CMK (cell line): ENCODE measurements at places on chromosomes 1 and 21.

DNA sequence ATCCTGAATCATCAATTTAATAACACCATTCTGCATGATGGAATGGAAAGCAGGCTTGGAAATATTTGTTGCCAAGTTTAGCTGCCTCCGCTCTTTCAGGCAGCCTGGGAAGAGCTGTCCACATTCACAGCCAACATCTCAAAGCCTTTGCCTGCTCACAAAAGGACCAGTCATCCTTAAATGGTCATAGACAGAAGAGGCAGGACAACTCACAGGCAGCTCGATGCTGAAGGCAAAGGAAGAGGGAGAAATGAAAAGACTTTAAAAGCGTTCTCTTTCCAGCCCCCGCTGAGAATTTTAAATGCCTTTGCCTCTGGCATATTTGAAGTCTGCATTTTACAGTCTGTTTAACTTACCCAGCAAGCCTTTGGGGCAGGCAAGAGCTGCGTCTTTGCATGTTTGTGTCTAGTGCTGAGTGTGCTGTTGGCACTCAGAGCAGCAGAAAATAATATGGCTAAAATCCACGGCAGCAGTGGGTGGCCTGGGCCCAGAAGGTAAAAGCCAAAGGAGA is 68.9 kb downstream of the NMNAT2 start:
- no peak for DNase-seq

DNA sequence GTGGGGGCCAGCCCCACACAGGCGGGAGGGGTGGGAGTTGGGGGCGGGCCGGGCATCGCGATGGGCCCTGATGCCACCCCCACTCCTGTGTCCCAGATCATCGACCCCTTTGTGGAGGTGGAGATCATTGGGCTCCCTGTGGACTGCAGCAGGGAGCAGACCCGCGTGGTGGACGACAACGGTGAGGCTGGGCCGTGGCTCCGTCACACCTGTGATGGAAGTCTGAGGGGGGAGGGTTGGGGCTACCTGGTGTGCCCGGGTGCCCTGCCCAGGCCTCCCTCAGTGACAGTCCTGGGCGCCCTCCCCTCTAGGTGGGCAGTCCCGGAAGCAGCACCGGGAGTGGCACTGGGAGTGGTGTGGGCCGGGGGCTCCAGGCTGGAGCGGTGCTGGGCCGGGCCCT is 22.6 kb downstream of the PLCH2 start:
- DNase-seq: no peak

DNA sequence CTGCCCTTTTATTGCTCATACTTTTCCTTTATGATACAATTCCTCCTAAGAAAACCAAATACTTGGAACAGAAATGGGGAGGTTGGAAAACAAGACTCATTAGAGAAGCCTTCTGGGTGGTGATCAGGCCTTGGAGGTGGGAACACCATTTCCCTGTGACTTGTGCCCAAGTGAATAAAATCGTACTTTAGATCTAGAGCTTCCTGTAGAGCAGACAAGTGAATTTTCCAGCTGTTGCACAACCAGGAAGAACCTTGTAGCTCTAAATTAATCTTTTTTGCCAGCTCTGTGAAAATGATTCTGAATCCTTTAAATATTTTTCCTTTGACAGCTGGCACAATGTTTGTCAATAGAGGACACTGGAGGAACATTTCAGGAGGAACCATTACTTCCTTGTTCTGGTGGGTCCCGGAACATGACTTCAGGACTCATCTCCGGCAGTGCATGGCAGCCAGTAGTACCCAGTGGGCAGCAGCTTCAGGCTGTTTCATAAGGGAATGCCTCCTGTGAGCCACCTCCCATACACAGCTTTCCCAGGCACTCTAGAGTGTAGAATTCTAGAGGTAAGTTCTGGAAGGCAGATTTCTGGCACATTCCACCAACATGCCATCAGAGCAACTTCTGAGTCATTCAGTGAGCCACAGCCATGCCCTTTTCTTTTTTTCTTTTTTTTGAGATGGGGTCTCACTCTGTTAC is 5.5 kb upstream of the SNAPIN start:
- no peak for DNase-seq

DNA sequence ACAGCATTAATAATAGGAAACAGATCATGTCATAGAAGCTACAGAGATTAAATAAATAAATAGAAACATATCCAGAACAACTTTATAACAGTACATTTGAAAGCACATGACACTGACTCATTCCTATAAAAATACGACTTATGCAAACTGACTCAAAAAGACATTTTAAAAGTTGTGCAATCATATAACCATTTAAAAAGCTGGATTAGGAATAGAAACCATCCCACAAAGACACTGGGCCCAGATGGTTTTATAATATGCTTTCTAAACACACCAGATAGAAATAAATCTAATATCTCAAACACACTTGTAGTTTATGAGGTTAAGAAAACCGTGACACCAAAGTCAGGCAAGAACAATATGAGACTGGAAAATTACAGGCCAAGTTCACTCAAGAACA is 47.6 kb downstream of the MATN1 start:
- no peak for DNase-seq

DNA sequence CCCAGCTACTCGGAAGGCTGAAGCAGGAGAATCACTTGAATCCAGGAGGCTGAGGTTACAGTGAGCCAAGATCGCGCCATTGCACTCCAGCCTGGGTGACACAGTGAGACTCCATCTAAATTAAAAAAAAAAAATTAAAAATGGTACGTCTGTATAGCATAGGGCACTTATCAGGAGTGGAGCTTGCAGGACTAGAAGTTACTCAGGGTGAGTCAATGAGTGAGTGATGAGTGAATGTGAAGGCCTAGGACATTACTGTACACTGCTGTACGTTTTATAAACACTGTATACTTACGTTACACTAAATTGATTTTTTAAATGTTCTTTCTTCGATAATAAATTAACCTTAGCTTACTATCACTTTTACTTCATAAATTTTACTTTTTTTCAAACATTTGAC is 183.6 kb downstream of the NR5A2 start:
- DNase-seq: no peak

DNA sequence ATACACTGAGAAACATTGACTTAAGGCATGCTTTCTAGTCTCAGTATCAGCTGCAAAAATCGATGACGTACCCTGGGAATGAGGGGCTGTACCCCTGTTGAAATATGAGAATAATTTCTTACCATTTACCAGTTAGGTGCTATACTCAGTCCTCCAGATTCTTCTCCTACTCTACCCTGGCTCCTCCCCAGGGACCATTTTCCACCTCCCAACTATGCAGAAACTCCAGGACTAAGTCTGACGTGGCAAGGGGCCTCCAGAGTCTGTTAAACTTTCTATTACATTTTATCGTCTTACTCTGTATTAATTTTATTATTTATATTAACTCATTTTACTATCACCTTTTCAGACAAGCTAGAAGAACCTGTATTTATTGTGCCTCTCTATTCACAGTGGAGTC is 124.3 kb downstream of the CYYR1 start:
- no peak for DNase-seq

DNA sequence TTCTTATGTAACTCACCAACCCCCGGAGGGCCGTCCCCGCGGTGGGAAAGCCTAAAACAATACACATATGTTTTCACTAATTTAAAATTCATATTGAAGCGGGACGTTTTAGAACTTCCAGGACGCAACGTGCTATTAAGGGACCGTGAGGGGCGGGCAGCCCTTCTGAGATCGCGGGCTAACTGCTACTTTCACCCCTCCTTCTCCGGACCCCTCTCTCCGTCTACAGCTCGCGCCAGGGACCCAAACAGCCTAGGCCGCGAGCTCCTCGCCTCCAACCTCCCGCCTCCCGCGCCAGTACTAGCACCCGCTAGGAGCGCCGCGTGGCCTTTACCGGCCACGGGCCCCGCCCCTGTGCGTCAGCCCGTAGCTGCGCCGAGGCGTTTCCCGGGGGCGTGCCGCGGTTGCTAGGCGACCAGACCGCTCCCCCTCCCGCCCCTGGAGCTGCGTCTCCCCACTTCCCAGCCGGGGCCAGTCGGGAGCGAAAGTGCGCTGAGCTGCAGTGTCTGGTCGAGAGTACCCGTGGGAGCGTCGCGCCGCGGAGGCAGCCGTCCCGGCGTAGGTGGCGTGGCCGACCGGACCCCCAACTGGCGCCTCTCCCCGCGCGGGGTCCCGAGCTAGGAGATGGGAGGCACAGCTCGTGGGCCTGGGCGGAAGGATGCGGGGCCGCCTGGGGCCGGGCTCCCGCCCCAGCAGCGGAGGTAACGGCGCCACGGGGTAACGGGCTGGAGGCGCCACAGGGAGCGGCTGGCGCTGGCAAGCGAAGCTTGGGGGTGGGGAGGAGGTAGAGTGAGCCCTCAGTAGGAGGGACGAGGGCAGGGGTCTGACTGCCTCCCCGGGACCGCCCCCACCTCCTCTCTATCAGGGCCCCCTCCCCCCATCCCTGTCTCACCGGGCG is at the start of gene DYRK3:
DYRK3 (plus strand) TSS at position 457 of the 898 bp plus-strand sequence; CDS start at position 625, 168 bp downstream.
- DNase-seq: peak; percentile 89

DNA sequence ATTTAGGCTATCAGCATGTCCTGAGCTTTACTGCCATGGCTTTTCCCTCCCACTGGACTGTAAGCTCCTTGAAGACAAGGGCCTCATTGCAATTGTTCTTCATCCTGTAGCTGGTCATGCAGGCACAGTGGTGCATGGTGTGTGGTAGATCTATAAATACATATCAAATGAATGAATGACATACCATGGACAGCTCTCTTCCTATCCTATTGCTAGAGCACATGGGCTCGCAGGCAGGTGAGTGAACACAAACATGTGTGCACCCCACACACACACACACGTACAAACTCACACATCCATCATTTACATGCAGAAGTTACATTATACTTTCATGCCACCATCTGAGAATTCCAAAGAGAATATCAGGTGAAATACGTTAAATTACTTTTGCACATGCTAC is 172.9 kb upstream of the RUNX1 start:
- no peak for DNase-seq

- no peak for DNase-seq
Measured at GRCh38 chr1:218249338-218250140, 35.6 kb upstream of the RRP15 start.

- DNase-seq: no peak
Measured at GRCh38 chr1:4794020-4794780, 139.8 kb downstream of the AJAP1 start.

- no peak for DNase-seq
Measured at GRCh38 chr1:938088-938683, 14.5 kb downstream of the SAMD11 start.

- DNase-seq: peak; percentile 65
Measured at GRCh38 chr1:26417111-26417759, 6.6 kb downstream of the LIN28A start.

- DNase-seq: no peak
Measured at GRCh38 chr1:55793856-55794255, 578.7 kb upstream of the USP24 start.

GRCh38 chr1:2534687-2535441 is 4.8 kb upstream of the HES5 start:
- no peak for DNase-seq

- no peak for DNase-seq
Measured at GRCh38 chr1:235275836-235276235, 52.1 kb downstream of the ARID4B start.

DNA sequence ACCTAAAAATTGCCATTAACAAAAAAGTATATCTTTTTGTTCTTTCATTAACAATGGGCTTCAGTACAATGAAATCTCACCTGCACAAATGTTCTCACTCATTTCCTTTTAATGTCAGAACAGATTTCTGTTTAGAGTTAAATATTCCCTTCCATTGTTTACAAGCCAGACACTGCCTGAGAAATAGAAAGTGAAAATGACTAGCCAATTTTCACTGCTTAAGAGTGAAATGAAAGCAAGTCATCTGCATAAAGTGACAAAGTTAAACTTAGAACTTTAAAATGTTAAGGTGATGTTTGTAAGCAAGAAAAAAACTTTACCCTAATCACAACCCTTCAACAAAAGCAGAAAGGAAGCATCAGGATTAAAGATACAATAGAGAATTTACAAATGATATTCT is 27.5 kb downstream of the COA6 start:
- no peak for DNase-seq

- DNase-seq: no peak
Measured at GRCh38 chr1:165884690-165885304, 57.4 kb downstream of the UCK2 start.

GRCh38 chr1:51523931-51524330 is 4.9 kb upstream of the EPS15 start:
- no peak for DNase-seq

DNA sequence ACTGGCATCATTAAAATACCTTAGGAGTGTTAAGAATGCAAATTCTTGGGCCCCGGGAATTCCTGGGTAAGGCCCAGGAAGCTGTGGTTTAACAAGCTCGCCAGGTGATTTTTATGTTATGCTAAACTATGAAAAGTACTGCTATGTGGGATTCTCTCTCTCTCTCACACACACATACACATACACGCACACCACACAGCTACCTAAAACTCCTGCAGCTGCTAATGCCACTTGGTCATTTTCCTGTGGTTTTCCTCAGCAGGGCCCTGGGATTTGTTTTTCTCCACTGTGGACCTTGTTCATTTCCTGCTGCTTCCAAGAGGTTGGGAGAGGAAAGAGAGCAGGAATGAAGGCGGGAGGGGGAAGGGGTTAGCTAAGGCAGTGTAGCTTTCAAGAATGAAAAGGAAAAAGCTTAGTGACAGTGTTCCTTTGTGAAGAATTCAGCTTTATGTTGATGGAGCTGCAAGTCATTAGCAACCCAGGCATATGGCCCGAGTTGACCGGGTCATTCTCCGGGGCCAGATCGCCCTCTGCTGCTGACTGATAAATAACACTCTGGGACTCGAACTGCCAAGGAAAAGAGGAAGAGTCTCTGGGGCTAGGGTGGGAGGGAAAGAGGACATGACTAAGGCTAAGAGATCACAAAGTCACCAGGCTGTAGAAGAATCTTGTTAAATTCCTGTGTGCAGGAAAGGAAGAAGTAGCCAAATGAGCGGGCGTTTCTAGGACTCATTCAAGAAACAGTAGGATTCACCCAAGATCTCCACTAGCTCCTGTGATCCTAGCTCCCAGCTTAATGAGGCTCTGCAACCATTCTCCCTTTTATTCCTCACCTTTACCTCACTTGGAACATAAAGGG is 30.5 kb upstream of the LRIG2 start:
- peak; percentile 43 for DNase-seq

- no peak for DNase-seq
Measured at GRCh38 chr1:236806634-236807033, 11.5 kb downstream of the MTR start.

DNA sequence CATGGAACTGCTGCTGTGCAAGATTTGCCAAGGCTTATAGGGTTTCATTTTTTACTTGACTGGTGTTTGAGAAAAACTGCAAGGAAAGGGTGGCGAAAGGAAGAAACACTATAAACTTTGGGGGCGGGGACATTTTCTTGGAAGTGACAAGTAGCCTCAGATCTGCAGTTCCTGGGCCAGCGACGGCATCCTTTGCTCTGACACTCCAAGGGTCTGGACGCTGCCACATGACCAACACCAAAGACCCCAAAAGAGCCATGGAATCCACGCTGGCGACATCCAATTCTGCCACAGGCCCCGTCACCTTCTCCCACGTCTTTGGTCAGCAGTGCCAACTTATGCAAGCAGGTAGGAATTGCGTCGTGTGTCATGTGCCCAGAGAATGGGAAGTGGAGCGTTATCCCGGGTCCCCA is 193.4 kb downstream of the PRDM2 start:
- no peak for DNase-seq

GRCh38 chr1:182650678-182651338 is 33.6 kb downstream of the RGS8 start:
- no peak for DNase-seq

GRCh38 chr1:11157867-11158266 is 31.3 kb upstream of the ANGPTL7 start:
- no peak for DNase-seq

- DNase-seq: no peak
Measured at GRCh38 chr1:183807549-183808168, 2.7 kb downstream of the RGL1 start.
